ENCODE measurements at places on chromosomes 2 and 18.

DNA sequence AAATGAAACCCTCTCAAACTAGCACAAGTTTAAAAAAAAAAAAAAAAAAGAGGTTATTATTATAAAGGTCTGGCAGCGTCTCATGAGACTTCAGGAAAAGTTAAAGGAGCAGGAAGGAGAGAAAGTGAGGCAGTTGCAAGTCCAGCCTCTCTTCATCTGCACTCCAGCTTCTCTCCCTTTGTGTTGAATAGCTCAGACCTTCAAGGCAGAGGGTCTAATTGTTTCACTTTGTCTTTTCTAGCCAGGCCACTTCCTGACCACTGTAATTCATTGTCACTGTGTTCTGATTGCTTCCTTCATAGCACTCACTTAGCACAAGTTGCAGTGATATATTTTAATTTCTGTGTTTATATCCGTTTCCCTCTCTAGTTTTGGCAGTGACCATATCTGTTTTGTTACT, 99.9 kb downstream of the SPATS2L start:
- DNase-seq: no peak

- no peak for DNase-seq
These were observed 43.9 kb downstream of the RTN4 start for GRCh38 chr2:55006306-55006705.

DNA sequence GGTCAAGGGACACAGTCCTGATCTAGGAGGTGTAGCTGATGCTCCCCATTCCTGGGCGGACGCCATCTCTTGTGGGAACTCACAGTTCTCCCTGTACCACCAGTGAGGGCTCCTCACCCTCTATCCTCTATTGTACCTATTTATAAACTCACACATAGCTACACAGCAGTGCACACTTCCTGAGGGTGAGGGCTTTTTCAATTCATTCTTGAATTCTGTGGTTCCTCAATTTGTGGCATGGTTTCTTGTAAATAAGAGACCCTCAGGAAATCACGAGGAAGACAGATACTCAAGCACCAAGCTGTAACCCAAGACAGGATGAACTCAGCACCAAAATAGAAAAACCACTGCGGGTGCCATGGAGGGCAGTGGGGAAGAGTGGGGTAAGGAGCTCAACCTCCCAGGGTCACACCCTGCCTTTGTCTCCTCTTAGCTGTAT, 245.9 kb upstream of the PXDN start:
- DNase-seq: no peak

GRCh38 chr18:13235421-13235831, 16.9 kb downstream of the LDLRAD4 start:
- DNase-seq: no peak

- DNase-seq: no peak
These were observed 12.6 kb downstream of the MFSD6 start for GRCh38 chr2:190420801-190421200.

GRCh38 chr2:164840930-164841718, 499 bp downstream of the COBLL1 start:
- DNase-seq: peak; percentile 84

GRCh38 chr2:90207454-90208058, 1516.1 kb downstream of the RPIA start:
- DNase-seq: peak; percentile 6

DNA sequence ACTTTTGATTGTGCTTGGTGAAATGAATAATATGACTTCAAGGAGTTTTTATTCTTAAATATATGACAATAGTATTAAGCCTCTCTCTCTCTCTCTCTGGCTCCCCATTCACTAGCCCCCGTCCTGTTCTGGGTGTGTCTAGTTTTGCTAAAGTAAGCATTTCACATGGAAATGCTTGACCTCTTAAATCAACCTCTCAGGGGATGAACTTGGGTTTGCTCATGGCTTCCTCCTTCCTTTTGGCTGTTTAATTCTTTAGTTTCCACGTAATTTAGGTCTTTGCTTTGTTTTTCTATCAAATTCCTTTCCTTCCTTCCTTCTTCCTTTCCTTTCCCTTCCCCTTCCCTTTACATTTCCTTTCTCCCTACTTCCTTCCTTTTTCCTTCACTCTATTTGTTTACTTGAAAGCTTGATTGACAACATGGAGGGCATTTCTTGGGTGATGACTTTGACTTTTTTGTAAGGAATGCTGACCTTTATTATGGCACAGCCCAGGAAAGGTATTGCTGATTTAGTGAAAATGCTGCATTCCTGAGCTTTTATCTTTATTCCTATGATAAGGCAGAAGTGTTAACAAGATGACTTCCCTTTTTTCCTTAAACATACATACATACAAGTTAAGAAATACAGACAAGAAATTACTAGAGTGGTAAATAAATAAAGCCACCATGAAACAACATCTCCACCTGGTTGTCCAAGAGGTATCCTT, 3.6 kb downstream of the DPP4 start:
- DNase-seq: no peak

GRCh38 chr2:121132054-121132761, 152.8 kb downstream of the TFCP2L1 start:
- no peak for DNase-seq

DNA sequence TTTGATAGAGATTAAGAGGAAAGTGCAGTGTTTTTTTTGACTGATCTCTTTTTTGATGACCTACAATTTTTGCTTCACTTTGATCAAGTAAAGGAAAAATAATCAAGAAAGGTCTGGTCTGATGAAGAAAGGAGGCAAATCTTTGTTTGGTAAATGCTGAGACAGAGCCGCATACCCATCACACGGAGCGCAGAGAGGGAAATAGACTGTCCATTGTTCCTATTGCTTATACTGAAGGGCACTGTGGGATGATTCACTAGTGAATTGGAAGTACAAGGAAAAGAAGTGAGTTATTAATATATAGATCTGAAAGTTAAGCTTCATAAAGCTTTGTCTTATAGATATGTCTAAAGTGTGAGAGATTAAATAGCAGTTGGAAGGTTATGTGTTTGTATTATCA, 455.1 kb downstream of the PLCL1 start:
- no peak for DNase-seq

DNA sequence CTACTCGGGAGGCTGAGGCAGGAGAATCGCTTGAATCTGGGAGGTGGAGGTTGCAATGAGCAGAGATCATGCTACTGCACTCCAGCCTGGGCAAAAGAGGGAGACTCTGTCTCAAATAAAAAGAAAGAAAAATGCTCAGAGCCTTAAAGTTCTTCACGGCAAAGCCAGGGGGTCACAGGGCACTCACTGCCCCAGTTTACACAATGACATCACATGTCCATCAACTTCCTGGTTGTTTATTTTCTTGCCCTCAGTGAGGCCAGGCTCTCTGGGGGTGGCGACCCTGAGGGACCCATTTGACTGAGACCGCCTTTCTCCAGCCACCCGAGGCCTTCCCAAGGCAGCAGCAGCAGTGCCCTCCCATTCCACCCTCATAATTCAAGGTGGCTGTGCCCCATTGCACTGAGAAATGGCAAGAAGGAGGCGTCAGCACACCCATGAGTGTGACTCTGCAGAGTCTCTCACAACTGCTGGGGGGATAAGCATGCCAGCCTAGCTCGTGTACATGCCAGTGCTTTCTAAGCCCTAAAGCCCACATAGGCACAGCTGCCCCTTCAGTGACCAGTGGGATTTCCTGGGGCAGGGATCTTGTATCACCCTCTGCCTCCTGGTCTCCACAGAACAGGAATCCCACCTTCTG, 50.0 kb downstream of the SFXN5 start:
- DNase-seq: no peak

DNA sequence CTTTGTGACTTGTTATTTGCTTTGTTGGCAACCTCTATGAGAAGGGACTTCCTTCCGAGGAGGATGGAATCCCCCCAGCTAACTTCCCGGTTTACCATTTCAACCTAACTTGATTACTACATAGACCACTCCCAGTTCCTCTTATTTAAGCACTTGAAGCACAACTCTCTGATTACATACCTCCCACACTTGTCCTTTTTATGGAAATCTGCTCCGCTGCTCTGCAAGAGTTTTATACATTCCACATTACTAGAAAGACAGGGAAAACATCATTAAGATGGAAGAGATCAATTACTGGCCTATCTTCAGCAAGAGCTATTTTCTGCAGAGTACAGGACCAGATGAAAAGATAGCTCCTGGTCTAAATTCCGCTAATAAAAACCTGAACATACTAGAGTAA, 160.0 kb upstream of the PGAP1 start:
- DNase-seq: no peak

- no peak for DNase-seq
These were observed 57.7 kb downstream of the EIPR1 start for GRCh38 chr2:3319745-3320566.

DNA sequence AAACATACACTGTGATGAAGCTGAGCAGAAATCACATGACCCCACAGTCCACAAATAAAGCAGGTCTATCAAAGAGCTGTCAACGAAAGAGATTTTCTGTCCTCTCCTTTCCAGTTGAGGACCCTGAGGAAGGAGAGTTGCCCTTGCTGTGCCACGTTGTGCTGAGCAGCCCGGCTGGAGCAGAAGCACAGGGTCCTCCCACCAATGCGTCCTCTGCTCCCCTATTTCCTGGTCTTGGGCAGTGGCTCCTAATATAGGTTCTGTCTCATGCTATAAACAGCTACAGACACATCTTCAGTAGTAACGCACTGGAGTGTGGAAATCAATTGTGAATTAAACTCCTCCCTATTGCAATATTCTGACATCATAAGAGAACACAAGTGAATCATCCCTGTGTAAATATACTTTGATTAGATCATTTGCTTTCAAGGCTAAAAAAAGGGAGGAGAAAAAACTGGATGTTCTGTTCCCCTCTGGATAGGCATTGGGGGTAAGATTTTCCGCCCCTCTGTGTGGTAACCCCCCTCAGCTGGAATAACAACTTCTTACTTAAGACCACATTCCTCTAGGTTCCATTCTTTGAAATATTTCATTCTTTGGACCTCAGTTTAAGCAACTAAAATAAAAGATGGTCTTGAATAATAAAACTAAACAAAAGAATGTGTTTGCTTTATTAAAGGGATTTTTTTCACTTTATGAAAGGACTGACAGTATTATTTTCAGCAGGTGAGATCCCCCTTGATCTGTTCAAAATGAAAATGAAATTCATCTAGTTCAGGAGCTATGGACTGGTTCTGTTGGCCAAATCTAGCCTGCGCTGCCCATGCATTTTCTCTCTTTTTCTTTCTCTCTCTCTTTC, 8.3 kb upstream of the RHOB start:
- DNase-seq: peak; percentile 2

GRCh38 chr2:232351686-232352510, 26.7 kb upstream of the ALPP start:
- DNase-seq: no peak

GRCh38 chr2:20661421-20662307, 5.3 kb upstream of the GDF7 start:
- peak; percentile 75 for DNase-seq

GRCh38 chr18:55748227-55748738, 160.3 kb upstream of the TCF4 start:
- DNase-seq: no peak

GRCh38 chr18:76859474-76860339, 37.4 kb downstream of the ZNF236 start:
- no peak for DNase-seq

All from WERI-Rb-1 (cell line).